ENCODE measurements at places on chromosomes 7 and 10.

GRCh38 chr10:126437635-126438406, 49.5 kb upstream of the ADAM12 start:
- no peak for DNase-seq

GRCh38 chr7:27689591-27690164, 27.0 kb upstream of the HIBADH start:
- DNase-seq, result no peak

GRCh38 chr7:150383710-150384397, 4.7 kb downstream of the ZNF775 start:
- no peak for DNase-seq

- DNase-seq, result no peak
These were observed 379.0 kb upstream of the CNTNAP2 start for GRCh38 chr7:145737617-145738016.

- DNase-seq, result no peak
These were observed 90.1 kb upstream of the DNAAF5 start for GRCh38 chr7:636396-636795.

DNA sequence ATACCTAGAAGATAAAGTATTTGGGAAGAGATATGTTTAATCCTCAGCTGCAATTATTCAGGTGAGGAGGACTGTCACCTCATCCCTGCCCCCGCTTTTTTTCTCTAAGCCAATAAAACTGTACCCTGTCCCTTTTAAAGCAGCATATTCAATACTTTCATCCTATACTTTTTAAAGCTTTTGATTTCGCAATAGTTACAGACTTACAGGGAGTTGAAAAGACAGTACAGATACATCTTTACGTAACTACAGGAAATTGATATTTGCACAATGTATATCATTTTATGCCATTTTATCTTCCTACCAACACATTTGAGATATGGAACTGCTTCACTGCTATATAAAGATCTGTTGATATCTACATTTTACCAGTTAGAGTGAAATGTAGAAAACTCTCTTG, 47.6 kb downstream of the STK17A start:
- DNase-seq, result no peak

DNA sequence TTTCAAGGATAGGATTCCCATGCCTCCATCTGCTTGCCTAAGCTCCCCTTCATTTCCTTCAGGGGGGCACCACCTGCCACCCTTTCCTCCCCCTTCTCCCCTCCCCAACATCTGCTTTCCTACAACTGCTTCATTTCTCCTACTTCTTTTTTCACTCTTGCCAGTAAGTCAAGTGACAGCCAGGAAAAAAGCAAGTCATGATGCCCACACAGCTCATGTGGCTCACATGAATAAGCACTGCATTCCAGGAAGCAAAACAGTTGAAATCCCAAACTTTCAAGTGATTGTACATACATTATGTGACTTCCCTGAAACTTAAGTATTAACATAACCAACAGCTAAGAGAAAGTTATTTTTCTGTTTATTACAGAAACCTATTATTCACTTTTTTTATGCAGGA, 78.6 kb downstream of the TNS3 start:
- no peak for DNase-seq

DNA sequence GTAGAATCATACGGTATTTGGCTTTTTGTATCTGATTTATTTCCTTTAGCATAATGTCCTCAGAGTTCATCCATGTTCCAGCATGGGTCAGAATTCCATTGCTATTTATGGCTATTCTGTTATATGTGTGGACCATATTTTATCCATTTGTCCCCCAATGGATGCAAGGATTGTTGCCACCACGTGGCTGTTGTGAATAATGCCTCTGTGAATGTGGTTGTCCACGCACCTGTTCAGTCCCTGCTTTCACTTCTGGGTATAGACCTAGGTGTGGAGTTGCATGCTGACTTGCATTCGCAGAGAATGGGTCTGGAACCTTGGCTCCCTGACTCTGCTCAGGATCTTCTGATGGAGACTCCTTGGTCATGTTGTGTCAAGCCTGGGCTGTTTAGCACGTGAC, 199.9 kb downstream of the CAMK1D start:
- no peak for DNase-seq

- DNase-seq, result no peak
These were observed 526 bp downstream of the CH25H start for GRCh38 chr10:89206402-89207180.

GRCh38 chr10:63518690-63519288, 2.4 kb upstream of the REEP3 start:
- DNase-seq, result no peak

- DNase-seq, result no peak
These were observed 411.7 kb downstream of the TCERG1L start for GRCh38 chr10:130899856-130900255.

GRCh38 chr10:7580520-7580919, 86.2 kb downstream of the ITIH5 start:
- no peak for DNase-seq

DNA sequence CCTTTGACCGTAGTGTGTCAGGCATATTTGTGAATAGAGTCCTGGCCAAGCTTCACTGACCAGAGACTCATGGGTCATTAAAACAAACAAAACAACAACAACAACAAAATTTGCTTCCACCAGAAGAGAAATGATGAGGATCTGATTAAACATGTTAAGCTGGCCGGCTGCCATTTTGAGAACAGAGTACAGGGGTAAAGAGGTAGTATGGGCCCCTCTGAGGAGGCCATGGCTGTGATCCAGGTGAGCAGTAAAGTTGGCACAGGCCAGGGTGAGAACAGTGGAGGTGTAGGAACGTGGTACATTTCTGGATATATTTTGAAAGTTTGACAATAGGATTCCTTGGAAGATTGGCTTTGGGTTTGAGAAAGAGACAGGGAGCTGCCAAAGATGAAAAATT, 252.5 kb downstream of the TWIST1 start:
- no peak for DNase-seq

DNA sequence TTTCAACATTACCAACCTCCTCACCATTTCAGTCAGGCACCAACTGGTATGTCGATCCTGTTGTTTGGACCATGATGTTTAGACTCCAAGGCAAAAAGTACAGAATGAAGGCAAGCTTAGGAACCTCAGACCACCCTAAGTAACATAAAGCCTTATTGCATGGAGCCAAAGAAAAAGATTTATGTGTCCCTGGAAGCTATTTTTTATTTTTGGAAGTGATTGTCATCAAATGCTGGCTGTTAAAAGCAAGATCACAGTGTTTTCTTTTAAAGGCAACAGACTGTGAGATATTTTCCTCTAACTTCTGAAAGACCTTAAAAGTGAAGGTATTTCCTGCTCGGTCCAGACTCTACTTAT, 8.2 kb downstream of the ASB15 start:
- DNase-seq, result no peak

DNA sequence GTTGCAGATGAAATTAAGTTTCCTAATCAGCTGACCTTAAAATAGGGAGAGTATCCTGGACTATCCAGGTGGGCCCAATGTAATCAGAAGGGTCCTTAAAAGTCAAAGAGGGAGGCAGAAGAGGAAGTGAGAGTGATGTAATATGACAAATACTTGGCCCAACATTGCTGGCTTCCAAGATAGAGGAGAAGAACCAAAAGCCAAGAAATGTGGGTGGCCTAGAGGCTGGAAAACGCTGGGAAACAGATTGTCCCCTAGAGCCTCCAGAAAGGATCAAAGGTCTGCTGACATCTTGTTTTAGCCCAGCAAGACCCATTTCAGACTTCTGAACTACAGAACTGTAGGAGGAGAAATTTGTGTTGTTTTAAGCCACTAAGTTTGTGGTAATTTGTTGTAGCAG, 79.7 kb upstream of the NOBOX start:
- no peak for DNase-seq

GRCh38 chr10:132590094-132590751, 52.6 kb downstream of the INPP5A start:
- DNase-seq, result no peak

DNA sequence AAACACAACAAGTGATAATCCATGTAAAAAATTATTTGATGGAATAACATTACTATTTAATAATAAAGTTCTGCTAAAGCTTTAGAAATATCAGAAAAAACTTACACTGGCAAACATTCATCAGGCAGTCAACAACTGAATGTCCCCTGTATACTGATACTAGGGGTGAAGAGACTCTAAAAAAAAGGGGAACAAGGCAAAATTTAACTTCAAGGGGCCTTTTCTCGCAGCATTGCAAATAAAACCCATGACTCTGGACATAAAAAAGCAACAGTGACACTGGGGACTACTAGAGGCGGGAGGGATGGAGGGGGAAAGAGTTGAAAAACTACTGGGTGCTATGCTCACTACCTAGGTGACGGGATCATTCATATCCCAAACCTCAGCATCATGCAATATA, 5.8 kb upstream of the IFRD1 start:
- DNase-seq, result no peak

DNA sequence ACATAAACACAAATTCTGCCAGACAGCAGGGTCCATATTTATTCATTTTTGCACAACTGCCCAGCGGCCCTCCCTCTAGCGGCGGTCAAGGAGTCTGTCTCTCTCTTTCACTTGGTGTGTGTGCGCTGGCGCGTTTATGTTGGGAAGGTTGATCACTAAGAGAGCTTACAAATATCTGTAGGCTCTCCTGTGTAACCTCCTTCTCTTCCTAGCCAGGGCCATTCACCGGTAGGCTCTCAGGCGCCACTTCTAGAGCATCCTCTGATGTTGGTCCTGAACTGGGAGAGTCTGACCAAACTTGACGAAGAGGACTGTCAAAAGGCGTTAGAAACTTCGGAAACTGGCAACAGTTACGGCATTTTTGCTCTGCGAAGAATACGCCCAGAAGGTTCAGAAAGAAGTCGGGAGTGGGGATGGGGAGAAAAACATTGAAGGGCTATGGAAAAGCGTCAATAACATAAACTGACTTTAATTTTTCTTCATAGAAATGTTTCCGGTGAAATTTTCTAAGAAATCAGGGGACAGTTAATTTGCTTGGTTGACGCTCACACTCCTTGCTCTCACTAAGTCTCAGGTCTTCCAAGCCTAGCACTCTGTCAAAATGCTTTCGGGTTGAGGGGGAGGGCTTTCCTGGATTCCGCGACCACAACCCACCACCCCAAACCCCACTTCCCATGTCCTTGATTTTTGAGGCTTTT, 731.1 kb downstream of the ZWINT start:
- DNase-seq, result no peak

GRCh38 chr7:14598978-14599377, 303.6 kb downstream of the DGKB start:
- DNase-seq, result peak; percentile 36

- no peak for DNase-seq
These were observed 9.0 kb downstream of the PRKAG2 start for GRCh38 chr7:151867912-151868311.

- DNase-seq, result no peak
These were observed 31.6 kb downstream of the HOXA1 start for GRCh38 chr7:27064159-27064558.

GRCh38 chr7:130893441-130893894, 159.5 kb upstream of the KLF14 start:
- DNase-seq, result no peak

- no peak for DNase-seq
These were observed 309.4 kb upstream of the ZNF32 start for GRCh38 chr10:43958071-43958432.

DNA sequence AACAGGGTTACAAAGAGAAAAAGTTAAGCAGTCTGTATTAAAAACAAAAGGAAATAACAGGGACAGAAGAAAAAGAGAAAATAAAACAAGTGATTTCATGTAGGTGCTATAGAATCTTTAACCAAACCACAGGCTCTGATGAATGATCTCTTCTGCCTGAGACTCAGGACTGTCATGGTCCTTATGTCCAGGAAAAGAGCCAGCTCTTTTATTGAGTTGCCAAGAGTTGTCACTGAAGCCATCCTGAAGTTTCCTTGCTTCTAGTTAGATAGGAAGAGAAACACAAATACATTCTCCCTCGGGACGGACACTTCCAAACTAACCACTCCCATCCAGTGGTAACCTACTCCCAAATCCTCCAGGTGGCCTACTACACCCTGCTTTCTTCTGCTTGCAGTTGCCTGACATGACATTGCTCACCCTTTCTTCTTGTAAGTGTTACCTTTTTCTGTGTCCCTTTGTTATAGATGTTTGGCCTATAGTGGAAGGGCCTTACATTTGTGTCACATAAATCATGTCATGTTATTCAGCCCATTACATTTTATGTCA, 346.7 kb downstream of the NRG3 start:
- no peak for DNase-seq

DNA sequence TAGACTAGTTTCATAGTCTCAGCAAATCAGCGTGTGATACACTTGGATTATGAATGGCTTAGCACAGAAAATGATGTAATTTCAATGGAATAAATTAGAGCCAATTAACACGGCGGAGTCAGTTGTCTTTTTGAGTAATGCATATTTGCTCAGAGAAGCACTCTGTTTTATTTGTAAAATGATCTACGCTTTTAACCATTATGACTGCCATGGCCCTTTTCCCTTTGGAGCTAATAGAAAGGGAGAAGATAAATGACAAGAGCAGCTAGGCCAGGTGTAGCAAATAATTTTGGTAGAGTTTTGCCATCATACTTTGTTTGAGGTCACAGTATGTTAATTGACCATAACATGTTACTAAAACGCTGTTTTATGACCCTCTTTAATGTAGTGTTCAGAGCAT, 86.8 kb downstream of the GPR158 start:
- DNase-seq, result no peak

DNA sequence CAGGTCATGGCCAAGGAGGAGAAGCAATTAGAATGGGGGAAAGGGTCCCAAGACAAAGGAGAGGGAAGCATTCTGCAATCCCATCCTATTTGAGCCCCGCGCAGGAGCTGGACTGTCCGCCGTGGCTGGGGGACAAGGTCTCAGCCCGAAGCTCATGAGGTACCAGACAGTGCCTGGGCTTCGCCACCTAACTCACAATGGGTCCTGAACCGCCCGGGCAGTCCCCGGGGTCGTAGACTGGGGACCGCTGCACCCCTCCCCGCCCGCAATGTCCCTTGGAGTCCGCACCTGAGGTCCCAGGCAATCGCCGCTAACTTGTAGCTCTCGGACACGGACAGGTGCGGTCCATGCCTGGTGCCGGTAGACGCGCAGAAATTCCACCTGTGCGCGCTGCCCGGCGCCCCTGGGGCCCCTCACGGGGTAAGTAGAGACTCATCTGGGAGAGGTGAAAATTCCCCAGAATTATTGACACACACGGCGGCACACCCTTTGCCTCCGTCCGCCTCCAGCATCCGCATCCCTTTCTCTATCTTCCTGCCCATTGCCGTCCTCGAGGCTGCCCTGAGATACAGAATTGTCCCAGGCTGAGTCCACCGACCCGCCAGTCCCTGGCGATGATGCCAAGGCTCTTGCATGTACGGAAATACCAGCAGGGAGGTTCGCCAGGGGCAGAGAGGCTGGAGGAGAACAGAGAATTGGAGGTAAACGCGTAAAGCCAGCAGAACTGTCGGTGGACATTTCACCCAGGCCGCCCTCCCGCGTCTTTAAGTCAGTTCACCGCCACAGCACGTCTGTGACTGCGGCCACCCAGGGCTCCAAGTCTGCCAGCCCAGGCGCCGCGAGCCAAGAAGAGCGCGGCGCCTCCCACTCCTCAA, 1.8 kb downstream of the CHRM2 start:
- DNase-seq, result no peak

- DNase-seq, result no peak
These were observed 167.9 kb upstream of the ZMIZ1 start for GRCh38 chr10:78900715-78901430.

- no peak for DNase-seq
These were observed 7.6 kb downstream of the CYP26A1 start for GRCh38 chr10:93081318-93081717.
